ENCODE measurements at places on chromosomes 13 and 19.
A peak's percentile ranks its signal among the peaks of the same experiment; 100 is the strongest.

DNA sequence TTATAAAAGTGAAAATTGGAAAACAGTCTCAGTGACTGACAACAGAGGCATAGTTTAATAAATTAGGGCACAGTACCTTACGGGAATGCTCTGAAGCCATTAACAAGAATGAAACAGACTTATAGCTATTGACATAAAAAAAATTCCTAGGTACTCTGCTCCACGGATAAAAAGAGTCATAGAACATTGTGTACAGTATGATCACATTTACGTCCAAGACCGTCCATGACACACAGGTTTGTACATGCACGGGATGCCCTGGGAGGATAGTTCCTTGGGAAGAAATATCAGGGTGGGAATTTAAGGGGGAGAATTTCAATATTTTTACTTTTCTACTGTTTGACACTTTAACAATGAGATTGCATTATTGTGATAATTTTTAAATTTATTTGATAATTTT lies 24.9 kb upstream of the CAMSAP3 start:
- no peak for DNase-seq

DNA sequence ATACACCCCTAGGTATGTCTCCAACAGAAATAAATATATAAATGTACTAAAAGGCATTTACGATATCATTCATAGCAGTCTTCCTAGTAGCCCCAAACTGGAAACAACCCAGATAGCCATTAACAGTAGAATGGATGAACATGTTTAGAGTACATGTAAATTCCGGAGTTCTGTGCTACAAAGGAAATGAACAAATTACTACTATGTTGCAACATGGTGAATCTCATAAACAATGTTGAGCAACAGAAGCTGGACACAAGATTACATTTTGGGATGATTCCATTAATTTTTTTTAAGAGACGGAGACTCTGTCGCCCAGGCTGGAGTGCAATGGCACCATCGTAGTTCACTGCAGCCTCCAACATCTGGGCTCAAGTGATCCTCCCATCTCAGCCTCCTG lies 5.9 kb upstream of the SLC7A10 start:
- peak; percentile 17 for DNase-seq

DNA sequence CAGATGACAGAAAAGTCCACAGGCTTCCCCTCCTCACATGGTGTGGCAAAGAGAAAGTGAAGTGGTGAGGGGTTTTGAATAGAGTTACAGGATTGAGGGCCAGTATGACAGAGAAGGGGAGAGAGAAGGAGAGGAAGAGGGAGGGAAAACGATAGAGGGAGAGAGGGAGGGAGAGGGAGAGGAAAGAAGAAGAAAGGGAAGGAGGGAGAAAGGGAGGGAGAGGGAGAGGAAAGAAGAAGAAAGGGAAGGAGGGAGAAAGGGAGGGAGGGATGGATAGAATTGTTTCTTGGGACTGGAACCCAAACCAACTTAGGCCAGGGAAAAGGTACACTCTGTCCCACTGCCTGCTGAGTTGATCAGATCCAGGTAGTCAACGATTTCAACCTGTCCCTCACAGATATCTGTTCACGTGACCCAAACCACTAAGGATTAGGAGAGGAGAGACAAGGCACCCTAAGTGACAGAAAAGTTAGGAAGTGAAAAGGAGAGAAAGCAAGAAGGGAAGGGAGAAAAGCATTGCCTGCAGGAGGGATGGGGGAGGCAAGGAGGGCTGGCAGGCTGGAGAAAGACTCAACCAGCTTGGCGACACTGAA lies 8.1 kb upstream of the IGFL3 start:
- DNase-seq, result no peak

GRCh38 chr13:106626473-106626872 lies 58.5 kb upstream of the ARGLU1 start:
- DNase-seq, result no peak

DNA sequence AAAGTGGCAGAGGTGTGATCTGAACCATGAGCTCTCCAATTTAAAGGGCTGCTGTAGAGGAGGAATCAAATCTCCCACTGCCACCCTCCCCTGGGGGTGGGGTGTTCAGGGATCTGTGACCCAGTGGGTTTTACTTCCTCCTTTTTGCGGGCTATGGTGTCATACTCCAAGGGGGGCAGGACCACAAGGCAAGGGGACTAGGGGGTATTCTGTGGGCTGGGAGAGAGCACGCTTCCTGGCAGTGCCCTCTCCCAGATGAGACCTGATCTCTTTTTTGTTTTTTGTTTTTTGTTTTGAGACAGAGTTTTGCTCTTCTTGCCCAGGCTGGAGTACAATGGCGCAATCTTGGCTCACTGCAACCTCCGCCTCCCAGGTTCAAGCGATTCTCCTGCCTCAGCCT lies 10.3 kb downstream of the PLD3 start:
- no peak for DNase-seq

GRCh38 chr13:101262306-101262705 lies 154.0 kb downstream of the NALCN start:
- DNase-seq, result no peak

GRCh38 chr13:97279913-97280312 lies 57.8 kb downstream of the MBNL2 start:
- peak; percentile 44 for DNase-seq

GRCh38 chr13:99374169-99374991 lies 67.2 kb upstream of the GPR183 start:
- no peak for DNase-seq

DNA sequence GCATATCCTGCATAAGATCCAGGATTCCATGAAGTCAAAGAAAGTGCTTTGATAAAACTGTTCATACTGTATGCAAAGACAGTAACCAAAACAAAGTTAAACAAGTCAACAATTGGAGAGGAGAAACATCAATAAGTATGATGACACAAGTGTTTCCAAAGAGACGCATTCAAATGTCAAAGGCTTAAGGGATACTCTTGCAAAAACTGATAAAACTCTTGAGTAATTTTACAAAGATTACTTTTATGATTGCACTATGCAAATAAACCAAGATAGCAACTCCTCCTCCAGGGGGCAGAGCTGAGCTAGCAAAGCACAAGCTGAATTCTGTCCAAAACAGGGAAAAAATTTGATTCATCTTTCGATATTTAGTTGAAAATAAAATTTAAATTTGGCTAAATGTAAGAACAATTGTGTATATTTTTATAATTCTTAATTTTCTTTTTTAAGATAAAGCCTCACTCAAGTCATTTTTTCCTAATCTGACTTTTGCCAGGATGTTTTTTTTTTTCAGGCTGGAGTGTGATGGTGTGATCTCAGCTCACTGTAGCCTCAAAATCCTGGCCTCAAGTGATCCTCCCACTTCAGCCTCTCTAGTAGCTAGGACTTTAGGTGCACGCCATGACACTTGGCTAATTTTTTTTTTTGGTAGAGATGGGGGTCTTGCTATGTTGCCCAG lies 84.0 kb downstream of the MZT1 start:
- DNase-seq, result peak; percentile 79

- DNase-seq, result no peak
Measured at GRCh38 chr13:27928353-27928804, 8.6 kb downstream of the PDX1 start.

GRCh38 chr13:95842898-95843297 lies 166.0 kb downstream of the DNAJC3 start:
- DNase-seq, result no peak

DNA sequence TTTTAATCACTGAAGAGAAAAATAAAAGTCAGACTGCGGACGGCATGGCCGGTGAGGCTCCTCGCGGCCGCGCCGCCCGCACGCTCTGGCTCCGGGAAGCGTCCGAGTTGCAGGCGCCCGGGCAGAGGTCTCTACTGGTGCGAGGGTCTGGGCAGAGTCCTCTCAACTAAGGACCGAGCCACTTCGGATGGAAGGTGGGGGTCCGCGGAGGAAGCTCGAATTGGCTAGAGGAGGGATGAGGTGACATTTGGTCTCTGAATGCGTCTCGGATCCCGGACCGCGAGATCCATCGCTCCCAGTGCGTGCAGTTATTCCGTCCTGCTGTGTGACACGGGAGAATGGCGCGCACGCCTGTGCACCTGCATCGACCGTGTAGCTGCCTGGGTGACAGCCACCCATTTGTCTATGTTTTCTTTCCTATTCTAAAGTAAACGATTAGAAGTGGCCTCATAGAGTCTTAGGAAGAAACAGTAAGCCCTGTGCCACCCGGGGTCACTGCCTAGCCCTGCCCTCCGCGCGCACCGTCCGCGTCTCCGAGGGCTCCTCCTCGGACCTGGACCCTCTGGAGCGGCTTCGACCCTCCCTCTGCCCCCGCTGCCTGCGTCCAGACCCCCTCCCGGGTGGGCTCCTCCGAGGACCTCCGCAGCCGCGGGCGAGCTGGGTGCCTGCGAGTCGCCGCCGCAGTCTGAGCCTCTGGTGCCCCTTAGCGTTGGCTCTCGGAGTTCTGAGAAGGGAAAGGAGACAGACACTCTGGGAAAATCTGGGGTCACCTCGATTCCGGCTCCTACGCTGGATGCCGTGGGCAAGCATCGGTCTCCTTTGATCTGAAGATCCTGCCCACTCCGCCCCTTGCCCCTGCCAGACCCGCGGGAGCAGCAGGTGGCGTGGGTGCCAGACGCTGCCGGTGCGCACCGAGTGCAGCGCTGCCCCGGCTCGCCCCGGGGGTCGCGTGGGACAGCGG lies 347.4 kb downstream of the LIG4 start:
- DNase-seq, result peak; percentile 88

- no peak for DNase-seq
Measured at GRCh38 chr13:95457294-95457693, 95.2 kb upstream of the CLDN10 start.

- no peak for DNase-seq
Measured at GRCh38 chr19:4376991-4377781, 23.2 kb downstream of the SH3GL1 start.

- DNase-seq, result no peak
Measured at GRCh38 chr19:35247526-35248309, 1.1 kb upstream of the LSR start.

- no peak for DNase-seq
Measured at GRCh38 chr13:99985241-99985874, 3.8 kb downstream of the ZIC2 start.

- peak; percentile 65 for DNase-seq
Measured at GRCh38 chr13:23753458-23753857, 135.7 kb downstream of the MIPEP start.

DNA sequence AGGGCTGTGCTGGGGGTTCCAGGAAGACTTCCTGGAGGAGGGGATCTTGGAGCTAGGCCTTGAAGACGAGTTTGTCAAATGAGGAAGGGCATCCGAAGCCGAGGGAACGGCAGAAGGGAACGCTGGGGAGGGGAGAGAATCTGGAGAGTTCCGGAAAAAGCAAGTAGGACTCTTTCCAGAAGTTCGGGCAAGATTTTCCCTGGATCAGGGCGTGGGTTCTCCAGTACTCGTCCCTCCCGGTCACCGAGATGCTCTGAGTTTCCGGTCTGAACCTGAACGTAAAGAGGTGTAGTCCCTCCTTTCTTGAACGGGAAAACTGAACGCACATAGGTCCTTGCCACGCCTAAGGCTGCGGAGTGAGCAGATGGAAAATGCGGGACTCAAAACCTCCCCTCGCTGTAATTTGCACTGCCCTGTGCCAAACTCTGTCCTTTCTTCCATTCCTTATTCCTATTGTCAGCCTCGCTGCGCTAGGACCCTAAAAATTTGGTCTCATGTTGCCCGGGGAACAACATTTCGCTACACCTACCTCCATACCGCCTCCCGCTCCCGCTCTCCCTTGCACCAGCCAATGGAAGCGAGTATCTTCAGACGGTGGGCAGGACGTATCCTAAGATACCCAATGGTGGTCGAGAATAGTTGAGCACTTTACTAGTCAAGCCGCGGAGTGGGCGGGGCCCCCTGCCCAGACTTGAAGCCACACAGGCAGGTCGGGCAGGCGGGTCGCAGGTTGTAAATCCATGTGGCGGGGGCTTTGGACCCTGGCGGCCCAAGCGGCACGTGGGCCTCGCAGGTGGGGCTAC lies at the start of gene GTPBP3:
Gene GTPBP3 (plus strand): TSS at position 682 of the 803 bp plus-strand sequence. CDS start 59 bp downstream, at position 741.
- peak; percentile 99 for DNase-seq

- DNase-seq, result no peak
Measured at GRCh38 chr19:40143612-40144011, 47.6 kb upstream of the MAP3K10 start.

Data from adipocyte (in vitro differentiated cells).